ENCODE measurements at places on chromosomes 12 and 14. TPM values are rescaled to one million over a fixed set of nuclear protein-coding genes. Genes with fewer than 3 reads are reported as not detected.

Gene GON7
- 15.4 TPM for total RNA-seq

Gene RITA1
- 9.1 TPM for total RNA-seq

Gene ERBB3
- total RNA-seq = 0.94 TPM

Gene FITM1
- total RNA-seq = 0.16 TPM

Gene KRT81
- total RNA-seq = under 0.01 TPM

All from bronchial smooth muscle cell (primary cell).